ENCODE measurements at places on chromosomes 7 and 10.

- DNase-seq: no peak
Observed at GRCh38 chr10:102668326-102669107, 24.2 kb downstream of the TRIM8 start.

GRCh38 chr7:37399876-37400421, 48.7 kb downstream of the ELMO1 start:
- no peak for DNase-seq

GRCh38 chr10:48691812-48692528, 7.3 kb downstream of the WDFY4 start:
- DNase-seq: no peak

DNA sequence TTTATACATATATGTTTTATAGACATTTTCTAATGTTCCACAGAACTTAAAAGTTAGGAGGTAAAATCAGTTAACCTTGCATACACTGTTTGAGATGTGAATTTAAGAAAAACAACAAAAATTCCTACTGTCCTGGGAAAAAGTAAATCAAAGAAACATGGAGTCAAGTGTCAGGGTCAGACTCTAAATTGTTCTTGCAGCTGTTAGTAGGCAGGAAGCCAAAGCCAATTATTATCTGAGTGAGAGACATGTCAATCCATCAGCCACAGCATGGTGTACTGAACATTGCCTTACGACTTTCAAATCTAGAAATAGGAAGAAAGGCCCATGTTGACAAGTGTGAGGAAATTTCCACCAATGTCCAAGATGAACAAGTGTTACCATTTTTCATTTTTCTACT, 461.2 kb upstream of the MBL2 start:
- no peak for DNase-seq

DNA sequence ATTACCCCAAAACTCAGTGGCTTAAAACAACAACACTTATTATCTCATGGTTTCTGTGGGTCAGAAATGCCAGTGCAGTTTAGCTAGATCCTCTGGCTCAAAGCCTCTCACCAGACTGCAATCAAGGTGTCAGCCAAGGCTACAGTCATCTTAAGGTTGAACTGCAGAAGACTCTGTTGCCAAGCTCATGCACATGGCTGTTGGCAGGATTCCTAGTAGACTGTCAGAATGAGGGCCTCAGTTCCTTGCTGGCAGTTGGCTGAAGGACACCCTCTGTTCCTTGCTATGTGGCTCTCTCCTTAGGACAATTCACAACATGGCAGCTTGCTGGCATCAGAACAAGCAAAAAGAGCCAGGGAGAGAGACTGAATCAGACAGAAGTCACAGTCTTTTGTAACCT, 34.7 kb downstream of the TOMM7 start:
- no peak for DNase-seq

- DNase-seq: no peak
Observed at GRCh38 chr7:44158096-44158872, 17.2 kb upstream of the MYL7 start.

DNA sequence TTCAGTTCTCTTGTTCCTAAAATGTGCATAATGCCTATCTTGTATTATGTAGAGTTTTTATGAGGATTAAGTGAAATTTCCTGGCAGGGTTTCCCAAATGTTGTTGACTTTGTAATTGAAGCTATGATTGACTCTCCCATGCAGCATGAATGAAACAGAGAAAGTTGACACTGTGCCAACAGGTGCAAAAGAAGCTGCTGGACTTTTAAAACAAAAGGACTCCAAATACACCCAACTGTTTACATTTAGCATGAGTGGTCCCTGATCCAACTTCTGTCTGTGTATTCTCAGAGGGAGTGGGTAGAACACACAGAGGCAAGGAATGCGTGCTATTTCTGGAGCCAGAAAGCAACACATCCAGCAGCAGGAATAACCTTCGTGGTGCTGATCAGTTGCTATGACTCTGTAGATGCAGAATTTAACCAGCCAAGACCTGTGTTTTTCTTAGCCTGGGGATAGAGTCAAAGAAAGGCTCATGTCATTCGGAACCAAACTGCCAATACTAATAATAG, 14.4 kb upstream of the RBM20 start:
- no peak for DNase-seq

DNA sequence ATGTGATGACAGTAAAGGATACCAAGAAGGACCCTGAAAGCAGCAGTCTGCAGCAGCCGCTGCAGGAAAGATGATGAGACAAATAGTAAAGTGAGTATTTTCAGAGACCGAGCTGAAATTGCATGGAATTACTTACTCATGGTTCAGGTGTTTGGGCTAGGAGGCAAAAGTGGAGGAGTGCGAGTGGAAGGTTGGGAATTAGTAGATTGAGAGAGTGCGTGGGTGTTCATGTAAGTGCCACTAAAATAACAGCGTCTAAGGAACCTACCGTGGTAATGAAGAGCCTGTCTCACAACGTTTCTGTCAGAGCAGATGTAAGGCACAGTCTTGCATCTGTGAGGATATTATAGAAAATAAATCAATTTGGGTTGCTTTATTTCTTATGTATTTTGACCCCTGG, 48.3 kb upstream of the FMC1 start:
- no peak for DNase-seq

GRCh38 chr7:129315960-129316359, 91.1 kb downstream of the AHCYL2 start:
- DNase-seq: no peak

- DNase-seq: no peak
Observed at GRCh38 chr10:119391440-119392251, 150.9 kb downstream of the RGS10 start.

- no peak for DNase-seq
Observed at GRCh38 chr10:33391611-33392465, 57.4 kb upstream of the NRP1 start.

DNA sequence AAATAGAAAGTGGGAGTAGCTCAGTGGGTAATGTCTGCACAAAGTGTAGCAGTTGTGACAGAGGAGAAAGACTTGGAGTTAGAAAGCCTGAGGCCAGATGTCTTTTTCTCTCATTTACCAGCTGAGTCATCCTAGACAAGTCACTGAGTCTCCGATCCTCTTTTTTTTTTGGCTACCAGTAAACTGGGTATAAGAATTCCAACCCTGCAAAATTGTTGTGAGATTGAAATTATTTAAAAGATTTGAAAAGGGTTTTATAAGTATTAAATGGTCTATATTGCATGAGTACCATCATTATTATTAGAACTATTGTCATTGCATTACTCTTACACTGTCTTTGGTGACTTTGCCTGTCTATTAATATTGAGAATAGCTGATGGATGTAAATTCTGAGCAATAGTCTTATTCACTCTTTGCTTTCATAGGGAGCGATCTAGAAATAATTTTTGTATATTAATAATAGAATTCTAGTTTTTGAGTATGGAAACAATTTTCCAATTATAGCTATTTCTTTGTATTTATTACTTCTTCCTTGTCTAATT, 74.0 kb downstream of the ARID5B start:
- no peak for DNase-seq

GRCh38 chr7:81430150-81430549, 339.7 kb downstream of the HGF start:
- no peak for DNase-seq

DNA sequence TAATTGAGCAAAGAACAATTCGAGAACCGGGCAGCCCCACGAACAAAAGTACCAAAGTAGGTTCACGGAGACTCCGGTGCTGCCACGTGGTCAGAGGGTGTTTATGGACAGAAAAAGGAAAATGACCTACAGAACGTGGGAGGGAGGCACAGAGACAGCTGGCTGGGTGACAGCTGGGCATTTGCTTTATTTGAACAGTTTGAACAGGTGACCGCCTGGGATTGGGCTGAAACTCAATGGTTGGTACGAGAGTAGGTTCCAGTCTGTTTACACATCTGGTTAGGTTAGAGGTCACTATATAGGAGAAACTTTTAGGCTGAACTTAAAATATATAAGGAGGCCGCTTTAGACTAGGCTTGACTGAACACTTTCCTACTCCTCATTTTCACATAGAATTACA, 50.6 kb upstream of the CELF2 start:
- no peak for DNase-seq

All from activated CD8-positive, alpha-beta memory T cell treated with anti-CD3 and anti-CD28 coated beads for 48 hours (primary cell).